ENCODE measurements at places on chromosomes 1 and 21.

DNA sequence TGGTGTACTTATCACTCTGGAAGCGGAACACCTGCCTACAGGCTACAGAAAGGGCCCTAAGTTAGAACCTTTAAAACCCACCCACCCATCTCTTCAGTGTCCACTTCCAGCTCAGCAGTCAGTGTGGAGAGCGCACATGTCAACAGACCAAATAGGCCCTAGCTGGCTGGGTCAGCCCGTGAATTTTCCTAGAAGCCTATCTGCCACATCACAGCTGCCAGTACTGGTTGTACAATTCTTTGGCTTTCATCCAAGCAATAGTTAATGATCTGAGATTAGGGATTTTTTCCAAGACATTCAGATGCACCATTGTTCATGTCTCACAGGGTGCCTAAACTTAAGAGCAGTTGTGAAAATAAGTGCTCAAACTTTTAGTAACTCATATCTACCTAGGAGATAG lies 197.1 kb downstream of the KCNK2 start:
- DNase-seq = no peak

DNA sequence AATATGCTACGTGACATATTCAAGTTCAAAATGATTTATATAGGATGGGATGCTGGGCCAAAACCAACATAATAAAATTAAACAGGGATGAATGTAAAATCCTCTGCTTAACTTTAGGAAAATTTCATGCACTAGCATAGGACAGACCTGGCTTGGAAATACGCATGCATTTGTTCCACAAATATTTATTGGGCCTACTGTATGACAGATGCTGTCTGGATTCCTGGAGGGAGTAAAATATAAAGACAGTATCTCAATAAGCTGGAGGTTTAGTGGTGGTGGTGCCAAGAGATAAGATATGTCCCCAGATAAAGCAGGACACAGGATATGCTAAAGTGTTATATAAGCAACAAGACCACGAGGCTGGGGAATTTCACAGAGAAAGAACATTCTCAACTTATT lies 15.1 kb downstream of the RCSD1 start:
- no peak for DNase-seq

DNA sequence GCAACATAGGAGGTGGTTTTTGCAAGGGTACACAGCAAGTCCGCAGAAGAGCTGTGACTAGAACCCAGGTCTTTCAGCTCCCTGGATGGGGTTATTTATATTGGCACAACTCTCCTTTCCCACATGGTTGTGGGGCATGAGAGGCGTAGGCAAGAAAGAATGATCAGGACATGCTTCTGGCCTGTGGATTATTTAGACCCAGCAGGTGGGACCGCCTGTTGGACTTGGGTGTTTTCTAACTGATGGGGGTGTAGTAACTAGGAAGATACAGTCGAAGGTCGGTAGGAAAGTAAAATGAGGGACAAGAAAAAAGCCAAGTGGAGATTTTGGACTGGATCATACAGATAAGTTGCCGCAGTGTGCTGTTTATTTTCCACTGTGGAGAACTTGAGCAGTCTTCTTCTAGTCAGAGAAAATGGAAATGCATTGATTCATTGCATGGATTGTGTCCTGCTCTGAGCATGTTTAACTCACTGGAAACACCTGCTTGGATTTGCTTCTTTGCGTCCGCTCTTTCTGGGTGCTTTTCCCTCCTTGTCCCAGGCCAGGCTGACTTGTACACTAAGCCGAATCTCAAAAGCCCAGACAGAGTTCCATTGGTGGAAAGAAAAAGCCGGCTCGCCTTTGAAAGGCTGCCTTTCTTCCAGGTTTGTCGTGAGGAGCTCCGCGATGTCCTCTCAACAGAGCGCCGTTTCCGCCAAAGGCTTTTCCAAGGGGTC lies 592 bp downstream of the CRCT1 start:
- DNase-seq = no peak

DNA sequence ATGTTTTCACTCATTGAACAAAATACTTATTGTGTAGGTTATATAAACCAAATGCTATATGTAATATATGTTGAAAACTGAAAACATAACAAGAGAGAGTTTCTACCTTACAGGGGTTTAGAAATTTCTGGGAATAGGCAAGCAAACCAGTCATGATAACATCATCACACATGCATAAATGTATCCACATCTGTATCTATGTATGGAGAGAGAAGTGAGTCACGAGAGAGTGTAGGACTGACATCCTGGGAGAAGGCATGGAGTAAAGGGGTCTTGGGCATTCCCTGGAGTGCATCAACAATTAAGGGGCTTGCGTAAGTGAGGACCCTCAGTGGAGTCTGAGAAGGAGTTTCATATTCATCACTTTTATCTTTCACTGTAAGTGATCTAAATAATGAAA lies 65.5 kb downstream of the PCNX2 start:
- no peak for DNase-seq

GRCh38 chr1:101308935-101309333 lies 72.1 kb downstream of the S1PR1 start:
- DNase-seq = no peak

DNA sequence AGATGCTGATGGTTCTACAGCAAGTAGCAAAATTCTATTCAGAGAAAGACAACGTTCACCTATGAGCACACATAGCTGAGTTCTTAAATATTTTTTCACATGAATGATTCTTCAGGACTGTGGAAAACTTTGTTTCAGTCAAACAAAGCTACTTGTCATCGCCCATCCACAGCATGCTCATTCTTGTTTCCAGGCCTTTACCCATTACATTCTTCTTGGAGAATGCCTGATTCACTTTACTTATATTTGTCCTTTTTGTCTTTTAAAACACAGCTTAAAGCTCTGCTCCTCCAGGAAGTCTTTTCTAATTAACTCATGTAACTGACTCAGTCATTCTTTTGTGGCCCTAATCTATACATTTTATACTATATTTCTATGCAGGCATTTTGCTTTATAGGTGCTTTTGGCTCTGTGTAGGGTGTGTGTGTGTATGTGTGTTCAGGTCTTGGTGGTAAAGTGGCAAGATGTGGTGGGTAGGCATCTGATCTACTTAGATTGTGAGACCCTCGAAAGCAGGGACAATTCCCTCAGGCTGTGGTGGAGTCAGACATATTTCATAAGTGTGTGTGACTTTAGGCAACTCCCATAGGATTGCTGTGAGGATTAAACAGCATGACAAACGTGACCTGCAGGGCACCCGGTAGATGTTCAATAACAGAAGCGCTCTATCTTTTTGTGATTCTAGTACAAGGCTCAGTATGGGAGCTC lies 11.8 kb upstream of the MARK1 start:
- no peak for DNase-seq

- no peak for DNase-seq
Measured at GRCh38 chr1:44681905-44682882, 7.7 kb downstream of the ARMH1 start.

DNA sequence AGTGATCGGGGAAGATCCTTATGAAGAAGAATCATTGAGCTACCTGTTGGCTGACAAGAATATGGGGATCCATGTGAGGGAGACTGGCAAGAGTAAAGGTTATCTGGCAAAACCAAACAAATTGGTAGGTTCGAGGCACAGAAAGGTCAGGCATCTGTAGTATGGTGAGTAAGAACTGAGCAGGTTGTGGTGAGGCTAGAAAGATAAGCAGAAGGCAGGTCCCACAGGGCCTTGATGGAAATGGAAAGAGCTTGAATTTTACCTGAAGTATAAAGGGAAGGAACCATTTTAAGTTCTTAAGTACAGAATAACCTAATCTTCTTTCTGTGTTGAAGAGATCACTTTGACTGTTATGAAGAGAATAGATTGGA lies 11.1 kb downstream of the PTPRC start:
- no peak for DNase-seq

- no peak for DNase-seq
Measured at GRCh38 chr1:2344121-2344681, 47.2 kb downstream of the MORN1 start.

Measured in EL (cell line).